Stimulated activated CD4-positive, alpha-beta T cell treated with anti-CD3 and anti-CD28 coated beads, Interleukin-2, amount 100 ng/mL, for 48 hours (primary cell): ENCODE measurements at places on chromosomes 7 and 10.

DNA sequence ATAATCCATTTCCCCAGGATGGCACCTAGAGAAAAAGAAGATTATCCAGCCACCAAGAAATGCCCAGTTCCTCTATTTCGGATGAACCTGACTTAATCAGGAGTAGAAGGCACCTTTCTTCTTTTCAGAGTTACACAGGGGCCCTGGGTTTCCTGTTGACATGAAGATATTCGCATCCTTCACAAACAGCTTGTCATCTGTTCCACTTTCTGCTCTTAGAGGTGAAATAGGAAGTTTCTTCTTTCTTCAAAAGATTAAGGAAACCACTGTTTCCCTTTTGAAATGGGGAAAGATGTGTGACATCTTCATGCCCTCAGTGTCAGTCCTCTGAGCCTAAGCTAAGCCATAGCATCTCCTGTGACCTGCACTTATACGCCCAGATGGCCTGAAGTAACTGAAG lies 39.1 kb upstream of the RAB18 start:
- no peak for DNase-seq

- no peak for DNase-seq
These were observed 31.4 kb upstream of the ZNF107 start for GRCh38 chr7:64634406-64635062.

- no peak for DNase-seq
These were observed 91.4 kb downstream of the EXOC4 start for GRCh38 chr7:133344275-133344674.

GRCh38 chr10:95388539-95388938 lies 97.7 kb upstream of the PDLIM1 start:
- no peak for DNase-seq

DNA sequence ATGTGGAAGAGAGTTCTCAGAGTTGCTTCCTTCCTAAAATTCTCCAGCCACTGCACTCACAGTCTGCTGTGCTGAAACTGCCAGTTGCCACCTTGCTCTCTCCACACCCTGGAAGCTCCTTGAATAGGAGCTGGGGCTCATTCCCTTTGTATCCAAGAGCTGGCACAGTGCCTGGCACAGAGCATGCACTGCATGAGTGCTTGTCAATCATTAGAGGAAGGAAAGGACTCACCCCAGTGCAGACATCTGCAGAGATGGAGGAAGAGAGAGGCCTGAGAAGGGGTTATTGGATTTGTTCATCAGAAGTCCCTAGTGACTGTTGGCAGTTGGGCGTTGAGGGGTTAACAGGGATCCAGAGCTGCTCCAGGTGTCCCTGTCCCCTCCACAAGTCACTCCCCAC lies 41.7 kb upstream of the DUSP5 start:
- DNase-seq = no peak

GRCh38 chr7:80450621-80451308 lies 61.1 kb downstream of the GNAT3 start:
- DNase-seq = no peak
